ENCODE measurements at places on chromosomes 12 and 14.

- DNase-seq: peak; percentile 75
Observed at GRCh38 chr12:50074936-50075807, 10.0 kb upstream of the SMARCD1 start.

DNA sequence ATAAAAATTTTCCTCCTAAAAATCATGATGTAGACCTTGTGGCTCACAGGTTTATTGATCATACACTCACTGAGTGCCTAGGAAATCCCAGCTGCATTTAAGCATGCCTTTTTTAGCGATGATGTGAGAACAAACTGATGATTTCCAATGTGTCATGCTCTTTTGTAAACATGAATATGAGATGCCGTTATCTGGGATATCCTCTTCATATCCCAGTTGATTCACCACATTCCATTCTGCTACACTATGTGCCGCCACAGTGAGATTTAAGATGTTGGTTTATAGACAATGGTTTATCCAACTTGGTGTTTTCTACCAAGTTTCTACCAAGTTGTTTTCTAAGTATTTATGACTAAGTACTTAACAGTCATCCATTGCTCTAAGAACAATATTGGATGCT, 5.2 kb downstream of the OR4E1 start:
- no peak for DNase-seq

- no peak for DNase-seq
Observed at GRCh38 chr12:58847901-58848600, 72.3 kb downstream of the LRIG3 start.

DNA sequence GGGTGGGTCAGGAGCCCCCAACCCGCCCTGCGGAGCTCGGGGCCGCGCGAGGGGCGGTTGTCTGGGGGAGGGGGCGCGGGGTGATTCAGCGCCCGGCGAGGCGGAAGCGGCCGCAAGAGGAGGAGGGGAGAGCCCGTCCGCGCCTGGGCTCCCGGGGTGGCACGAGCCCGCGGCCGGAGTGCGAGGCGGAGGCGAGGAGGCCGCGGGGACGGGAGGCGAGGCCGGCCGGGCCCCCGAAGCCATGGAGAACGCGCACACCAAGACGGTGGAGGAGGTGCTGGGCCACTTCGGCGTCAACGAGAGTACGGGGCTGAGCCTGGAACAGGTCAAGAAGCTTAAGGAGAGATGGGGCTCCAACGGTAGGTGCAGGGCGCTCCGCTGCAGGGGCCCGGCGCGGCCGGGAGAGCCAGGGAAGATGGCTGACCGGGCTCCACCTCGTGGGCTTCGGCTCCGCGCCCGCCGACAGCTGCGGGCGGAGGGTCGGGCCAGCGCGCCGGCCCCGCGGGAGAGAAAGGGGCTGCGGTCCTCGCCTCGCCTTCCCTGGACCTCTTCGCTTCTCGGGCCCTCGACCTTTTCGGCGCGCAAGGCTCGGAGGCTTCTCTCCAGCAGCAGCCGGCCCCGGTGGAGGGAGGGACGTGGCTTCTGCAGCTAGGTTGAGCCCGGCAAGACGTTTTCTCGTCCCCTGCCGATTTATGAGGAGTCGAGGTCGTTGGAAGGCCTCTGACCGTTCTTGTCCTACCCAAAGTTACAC, 677 bp downstream of the ATP2A2 start:
- DNase-seq: peak; percentile 30

- peak; percentile 27 for DNase-seq
Observed at GRCh38 chr12:125079648-125080645, 14.7 kb downstream of the AACS start.

DNA sequence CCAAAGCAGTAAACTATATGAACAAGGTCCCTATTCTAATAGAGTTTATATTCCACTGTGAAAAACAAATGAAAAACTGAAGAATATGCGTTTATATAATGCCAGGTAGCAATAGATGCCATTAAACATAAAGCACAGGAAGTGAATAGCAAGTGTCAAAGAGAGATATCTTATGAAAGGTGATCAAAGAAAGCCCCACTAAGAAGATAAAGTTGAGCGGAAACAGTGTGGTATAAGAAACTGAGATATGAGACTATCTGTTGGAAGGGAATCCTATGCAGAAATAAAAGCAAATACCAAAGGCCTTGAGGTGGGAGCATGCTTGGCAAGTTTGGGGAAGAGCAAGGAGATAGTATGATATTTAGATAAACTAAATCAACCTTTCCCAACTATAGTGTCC, 123.1 kb upstream of the FAR2 start:
- no peak for DNase-seq

DNA sequence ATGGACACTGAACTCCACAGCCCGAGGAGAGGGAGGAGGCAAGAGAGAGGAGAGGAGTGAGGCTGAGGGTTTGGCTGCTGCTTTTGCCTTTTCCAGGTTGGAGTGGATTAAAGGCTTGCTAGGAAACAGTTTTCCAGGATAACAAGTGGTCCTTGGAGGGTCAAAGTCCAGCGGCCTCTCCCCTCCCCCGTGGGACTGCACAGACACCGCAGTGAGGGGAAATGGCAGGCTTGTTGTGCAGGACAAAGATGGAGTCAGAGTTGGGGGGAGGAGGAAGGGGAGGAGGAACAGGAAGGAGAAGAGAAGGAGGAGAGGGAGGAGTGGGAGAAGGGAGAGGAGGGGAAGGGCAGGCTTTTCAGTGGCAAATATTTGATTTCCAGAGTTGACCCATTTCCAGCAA, 245.5 kb downstream of the RBM19 start:
- no peak for DNase-seq
